ENCODE measurements at places on chromosomes 12 and 14.

- no peak for DNase-seq
These were observed 145.6 kb upstream of the NAV3 start for GRCh38 chr12:77685112-77685511.

- no peak for DNase-seq
These were observed 113.4 kb upstream of the DYRK2 start for GRCh38 chr12:67535176-67535575.

GRCh38 chr12:118541071-118541470 lies 164.7 kb downstream of the SUDS3 start:
- no peak for DNase-seq

DNA sequence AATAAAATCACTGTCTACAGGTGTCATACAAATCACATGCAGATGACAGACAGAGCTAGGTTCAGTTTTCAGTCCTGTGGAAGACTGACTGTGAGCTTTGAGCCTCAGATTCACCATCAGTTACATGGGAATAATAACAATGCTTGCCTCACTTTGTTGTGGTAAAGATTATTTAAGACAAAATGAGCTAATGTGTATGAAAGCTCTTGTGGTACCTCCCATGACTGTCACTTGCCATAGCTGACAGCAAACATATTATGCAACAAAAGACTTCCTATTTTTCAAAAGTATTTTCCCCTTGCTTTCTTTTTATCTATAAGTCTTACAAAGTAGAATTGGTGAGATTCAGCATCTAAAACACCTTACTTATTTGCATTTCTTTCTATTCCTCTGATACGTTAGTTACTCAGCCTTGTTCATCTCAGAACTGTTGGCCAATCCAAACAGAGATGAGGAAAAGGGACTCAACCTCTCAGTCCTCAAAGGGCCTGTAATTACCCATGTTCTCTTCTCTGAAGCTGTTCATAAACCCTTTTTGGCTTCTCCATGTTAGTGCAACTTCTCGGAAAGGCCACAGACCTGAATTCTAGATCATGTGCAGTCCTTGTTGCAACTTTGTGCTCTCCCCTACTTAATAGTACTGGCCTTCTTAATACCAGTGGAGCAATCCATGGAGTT lies 8.8 kb upstream of the DDHD1 start:
- DNase-seq, result no peak

GRCh38 chr12:104452087-104452486 lies 4.7 kb upstream of the CHST11 start:
- DNase-seq, result no peak

DNA sequence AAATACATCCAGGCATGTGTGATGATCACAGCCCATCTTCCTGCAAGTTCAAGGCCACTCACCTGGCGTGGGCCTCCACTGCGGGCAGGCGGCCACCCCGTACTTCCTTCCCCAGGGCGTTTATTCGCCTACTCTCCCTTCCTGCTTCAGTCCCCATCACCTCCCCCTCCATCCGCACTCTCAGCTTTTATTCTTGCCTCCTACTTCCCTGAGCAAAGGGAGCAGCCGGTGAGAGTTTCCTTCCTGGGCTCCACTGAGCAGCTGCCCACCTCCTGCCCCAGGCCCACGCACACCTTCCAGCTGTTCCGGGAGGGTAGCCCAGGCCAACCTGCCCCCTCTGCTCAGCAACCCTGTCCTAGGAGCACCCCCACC lies 4.1 kb downstream of the CYP46A1 start:
- no peak for DNase-seq

DNA sequence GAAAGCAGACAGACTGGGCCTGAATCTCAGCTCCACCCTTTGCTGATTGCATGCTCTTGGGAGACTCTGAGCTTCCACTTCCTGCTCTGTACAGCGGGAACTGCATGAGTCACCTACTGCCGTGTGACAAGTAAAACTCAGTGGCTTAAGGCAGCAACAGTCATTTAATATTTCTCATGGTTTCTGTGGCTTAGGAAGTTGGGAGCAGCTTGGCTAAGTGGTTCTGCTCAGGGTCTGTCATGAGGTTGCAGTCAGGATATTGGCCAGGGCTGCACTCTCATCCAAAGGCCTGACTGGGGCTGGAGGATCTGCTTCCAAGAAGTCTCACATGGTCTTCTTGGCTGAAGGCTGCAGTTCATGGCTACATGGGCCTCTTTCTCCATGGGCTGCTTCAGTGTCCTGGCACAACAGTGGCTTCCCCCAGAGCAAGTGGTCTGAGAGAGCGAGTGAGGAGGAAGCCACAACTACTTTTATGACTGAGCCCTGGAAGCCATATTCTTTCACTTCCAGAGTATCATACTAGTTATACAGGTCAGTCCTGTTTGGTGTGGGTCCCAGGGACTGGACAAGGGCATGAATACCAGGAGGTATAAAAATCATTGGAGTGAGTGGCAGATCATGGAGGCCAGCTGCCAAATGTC lies 49.7 kb downstream of the FAM222A start:
- no peak for DNase-seq

DNA sequence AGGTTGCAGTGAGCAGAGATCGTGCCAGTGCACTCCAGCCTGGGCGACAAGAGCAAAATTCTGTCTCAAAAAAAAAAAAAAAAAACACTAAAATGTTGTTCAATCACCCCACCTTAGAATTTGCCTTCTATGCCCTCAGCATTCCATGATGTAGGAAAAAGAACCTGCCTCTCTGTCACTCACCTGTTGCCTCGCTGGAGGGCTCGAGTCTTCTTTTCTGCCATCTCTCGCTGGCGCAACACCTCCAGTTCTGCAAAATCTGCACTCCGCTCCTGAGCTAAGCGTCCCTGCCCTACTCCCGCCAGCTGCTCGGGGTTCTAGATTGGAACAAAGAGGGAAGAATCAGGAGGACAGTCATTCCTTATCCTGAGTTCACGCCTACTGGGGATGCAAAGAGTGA lies 17.9 kb downstream of the TIMELESS start:
- no peak for DNase-seq

GRCh38 chr12:26244503-26244902 lies 49.1 kb downstream of the SSPN start:
- DNase-seq, result no peak

DNA sequence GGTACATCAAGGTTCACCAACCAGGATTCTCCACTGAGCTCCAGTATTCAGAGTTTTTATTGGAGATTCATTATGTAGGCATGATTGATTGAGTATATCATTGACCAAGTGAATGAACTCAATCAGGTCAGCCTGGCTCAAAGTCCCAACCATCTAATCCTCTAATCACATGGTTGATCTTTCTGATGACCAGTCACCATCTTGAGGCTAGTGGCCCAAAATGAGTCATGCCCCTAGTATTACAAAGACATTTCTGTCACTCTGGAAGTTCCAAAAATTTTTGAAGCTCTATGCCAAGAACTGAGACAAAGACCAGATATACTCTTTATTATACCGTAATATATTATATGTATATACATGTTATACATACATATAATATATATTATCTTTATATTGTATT lies 75.9 kb upstream of the ATF7IP start:
- no peak for DNase-seq

GRCh38 chr12:131487388-131488124 lies 223.3 kb upstream of the SFSWAP start:
- no peak for DNase-seq

DNA sequence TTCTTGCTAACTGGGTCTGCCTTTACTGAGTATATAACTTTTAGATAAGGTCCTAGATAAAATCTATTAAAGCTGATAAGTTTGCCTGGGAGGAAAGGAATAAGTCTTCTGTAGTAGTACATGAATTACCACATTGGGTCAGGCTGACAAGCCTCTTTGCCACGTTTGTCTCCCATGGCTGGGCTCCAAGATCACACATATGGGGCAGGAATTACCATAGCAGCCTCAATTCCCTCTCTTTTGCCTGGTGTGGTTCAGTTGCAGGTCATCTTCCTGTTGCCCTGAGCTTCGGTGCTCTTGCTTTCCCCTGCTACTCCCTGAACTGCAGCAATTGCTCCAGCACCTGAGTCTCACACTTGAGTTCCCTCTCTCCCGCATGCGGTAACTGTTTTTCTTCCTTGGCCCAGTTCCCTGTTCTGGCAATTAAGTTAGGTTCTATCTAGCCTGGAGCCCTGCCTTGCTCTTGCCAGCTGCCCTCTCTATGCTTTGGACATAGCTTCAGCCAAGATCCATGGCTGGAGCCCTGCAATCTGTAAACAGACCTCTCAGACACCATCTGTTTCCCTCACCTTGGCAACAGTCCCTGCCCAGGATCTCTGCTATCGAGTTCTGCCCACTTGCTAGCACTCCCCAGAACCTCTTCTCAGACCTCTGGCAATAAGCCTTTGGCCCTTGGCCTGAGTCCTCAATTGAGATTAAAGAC lies 5.8 kb upstream of the GLT8D2 start:
- DNase-seq, result no peak

DNA sequence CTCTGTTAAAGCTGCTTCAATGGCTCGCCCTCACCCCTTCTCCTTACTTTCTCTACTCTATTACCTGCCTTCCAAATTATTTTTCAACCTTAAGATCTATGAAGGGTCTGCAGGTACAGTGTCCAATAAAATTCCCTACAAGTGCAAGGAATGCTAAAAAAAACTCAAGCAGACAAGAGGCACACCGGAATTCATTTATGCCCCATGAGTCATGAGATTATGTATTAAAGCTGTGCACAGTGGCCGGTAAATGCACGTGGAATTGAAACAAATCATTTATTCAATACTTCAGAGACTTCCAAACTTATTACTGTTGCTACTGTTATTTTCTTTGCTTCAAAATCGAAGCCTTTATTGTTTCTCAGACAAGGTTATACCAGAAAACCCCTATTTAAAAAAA lies 68.4 kb downstream of the ST8SIA1 start:
- no peak for DNase-seq

DNA sequence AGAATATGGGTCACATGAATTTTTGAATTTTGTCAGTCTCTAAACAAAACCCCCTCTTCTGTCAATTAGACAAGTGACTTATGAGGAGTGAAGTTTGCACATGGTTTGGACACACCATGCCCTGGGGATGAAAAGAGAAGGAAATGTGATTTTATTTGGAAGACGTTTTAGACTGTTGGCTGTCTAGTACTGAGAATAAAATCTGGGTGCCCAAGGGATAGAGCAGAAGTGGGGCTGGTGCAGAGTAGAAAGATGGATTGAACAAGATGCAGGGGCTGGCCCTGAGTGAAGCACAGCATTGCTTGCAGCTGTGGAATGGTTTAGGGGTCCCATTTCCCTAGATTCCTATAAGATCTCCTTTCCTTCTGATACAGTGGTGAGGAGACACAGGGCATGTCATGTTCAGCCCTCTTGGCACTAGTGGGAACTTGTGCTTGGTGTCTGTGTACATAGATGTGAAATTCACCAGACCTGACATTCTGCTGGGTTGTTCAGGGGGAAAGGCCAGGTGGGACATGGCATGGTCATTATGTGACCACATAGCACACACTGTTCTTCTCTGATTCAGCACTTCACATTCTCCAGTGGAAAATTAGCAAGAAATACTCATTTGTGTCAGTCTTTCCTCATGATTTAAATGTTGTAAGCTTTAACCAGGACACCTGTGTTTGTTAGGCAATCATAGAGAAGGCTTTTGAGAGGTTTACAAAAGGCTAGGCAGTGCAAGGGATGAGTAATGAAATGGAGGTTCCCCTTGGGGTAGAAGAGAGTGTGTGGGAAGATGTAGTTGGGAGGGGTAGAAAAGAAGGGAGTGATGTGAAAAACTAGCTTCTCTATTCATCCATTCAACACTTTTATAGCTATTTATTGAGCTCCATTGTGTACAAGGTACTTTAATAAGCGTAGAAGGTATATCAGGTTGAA lies 202.3 kb upstream of the IGF1 start:
- DNase-seq, result no peak

GRCh38 chr14:100815478-100816285 lies 10.2 kb upstream of the MEG3 start:
- DNase-seq, result no peak

- DNase-seq, result no peak
These were observed 53.1 kb upstream of the NPFF start for GRCh38 chr12:53560351-53560750.

DNA sequence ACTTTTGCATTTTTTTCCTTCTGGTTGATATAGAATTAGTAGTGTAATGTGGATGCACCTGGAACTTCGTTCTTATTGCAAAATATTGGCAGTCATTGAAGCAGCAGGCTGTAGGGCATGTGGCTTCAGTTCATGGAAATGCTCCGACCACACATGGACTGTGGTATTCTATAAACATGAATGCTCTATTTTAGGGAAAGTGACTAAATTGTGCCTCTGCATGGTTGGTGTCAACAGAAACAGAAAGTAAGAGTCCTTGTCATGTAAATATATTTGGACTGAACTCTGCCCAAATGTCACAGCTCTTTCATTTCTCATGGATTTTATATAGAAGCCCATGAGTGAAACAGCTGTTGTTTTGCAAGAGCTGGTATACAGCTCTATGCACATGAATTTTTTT lies 917.0 kb downstream of the LRFN5 start:
- DNase-seq, result no peak

GRCh38 chr12:124194893-124195566 lies 99.9 kb upstream of the RFLNA start:
- DNase-seq, result no peak

GRCh38 chr14:32474478-32475195 lies 145.5 kb downstream of the AKAP6 start:
- no peak for DNase-seq

- DNase-seq, result no peak
These were observed 47.8 kb downstream of the FERMT2 start for GRCh38 chr14:52902971-52903619.

DNA sequence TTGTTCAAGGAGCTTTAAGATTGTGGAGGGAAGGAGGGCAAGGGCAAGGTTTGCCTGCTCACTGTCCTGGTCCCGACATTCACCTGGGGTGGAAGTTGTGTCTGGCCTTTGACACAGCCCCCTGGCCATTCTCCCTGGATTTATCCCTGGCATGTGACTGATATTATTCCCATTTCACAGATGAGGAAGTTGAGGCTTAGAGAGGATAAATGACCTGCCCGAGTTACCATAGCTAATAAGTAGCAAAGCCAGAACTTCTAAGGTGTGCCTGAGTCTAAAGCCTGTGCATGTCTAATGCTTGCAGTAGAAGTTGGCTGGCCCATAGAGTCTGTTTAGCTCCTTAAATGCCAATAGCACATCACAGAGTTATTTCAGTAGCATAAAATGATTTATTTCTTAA lies 720 bp upstream of the FGF6 start:
- no peak for DNase-seq

DNA sequence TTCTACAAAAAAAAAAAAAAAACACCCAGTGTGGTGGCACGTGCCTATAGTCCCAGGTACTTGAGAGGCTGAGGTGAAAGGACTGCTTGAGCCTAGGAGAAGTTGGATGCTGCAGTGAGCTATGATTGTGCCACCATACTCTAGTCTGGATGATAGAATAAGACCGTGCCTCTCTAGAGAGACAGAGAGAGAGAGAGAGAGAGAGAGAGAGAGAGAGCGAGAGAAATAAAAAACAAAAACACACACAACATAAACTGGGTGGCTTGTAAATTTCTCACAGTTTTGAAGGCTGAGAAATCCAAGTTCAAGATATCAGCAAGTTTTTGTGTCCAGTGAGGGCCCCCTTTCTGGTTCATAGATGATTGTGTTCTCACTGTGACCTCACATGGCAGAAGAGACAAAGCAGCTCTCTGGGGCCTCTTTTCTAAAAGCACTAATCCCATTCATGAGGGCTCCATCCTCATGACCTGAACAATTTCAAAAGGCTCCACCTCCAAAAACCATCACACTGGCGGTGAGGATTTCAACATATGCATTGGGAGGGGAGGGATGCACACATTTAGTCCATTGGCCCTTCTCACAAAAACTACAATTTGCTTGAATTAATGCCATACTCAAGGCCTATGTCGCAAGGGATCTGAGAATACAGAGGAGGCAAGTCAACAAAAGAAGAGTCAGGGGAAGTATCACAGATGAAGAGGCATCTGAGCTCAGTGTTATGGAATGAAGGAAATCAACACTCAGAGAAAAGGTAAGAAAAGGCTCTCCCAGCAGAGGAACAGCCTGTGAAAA lies 94.9 kb downstream of the PPM1H start:
- DNase-seq, result no peak
